Activated T-helper 1 cell treated with anti-CD3 and anti-CD28 coated beads, Interleukin-2, amount 50 U/mL, for 16 hours (primary cell): ENCODE measurements at places on chromosomes 6 and 20.

DNA sequence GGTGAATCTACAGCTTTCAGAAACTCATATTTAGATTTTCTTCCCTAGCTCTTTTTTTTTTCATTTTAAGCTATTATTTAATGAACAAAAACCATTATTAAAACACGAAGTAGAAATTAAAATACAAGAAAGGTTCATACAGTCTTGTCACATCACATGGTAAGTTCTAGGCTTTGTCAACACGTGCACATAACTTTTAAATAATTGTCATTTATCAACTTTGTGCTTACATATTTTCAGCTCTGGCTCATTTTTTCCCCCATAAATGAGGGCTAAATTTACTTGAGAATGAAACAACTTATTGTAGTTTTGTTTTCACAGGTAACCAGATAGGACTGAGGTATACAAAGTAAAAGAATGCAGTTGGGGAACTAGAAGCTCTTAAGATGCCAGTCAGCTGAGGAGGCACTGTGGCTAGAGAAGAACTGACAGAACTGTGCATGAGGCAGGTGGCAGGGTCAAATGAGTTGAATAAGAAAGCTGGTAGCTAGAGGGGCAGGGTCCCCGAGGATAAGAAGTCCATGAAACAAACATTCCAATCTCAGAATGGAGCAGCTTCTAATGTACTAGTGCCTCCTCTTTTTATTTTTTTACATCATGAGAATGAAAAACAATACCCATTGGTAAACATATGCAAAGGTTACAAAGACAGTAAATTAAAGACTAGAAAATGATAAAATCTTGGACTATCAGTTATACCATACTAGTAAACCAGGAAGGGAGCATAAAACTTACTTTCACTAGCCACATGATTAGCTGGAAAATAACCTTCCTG lies 141.5 kb downstream of the MYB start:
- DNase-seq = no peak

GRCh38 chr20:16846006-16846405 lies 97.8 kb downstream of the OTOR start:
- DNase-seq = no peak

DNA sequence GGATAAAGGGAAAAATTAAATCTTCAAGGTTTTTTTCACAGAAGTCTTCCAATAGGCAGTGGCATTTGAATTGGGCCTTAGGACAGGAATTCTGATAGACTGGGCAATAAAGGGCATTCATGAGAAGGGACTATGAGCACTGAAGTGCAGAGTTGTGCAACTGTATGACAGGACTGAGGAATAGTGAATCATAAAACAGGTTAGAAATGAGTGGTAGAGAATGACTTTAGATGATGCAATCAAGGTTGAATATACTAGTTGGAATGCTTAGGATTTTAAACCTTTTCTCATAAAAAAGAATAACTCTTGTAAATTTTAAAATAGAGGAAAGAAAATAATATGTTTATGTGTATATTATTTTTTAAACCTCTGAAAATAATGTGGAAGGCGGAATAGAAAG lies 944.7 kb downstream of the PHF3 start:
- DNase-seq = no peak

DNA sequence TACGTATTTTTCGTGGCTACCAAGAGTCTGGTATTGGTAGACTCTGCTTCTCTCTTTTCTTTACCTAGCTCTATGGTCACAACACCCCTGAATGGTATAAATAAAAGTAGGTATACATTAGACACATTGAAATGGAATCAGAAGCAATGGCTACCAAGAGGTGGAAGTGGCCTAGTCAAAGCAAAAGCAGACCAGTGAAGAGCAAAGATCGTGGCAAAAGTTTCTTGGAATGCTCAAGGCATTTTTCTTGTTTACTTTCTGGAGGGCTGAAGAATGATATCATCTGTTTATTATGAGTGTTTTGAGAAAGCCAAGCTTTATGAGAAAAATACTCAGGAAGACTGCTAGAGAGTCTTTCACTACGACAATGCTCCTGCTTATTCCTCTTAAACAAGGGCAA lies 28.6 kb upstream of the MOCS1 start:
- DNase-seq = no peak

- no peak for DNase-seq
Observed at GRCh38 chr20:10590950-10591671, 82.7 kb downstream of the JAG1 start.

- no peak for DNase-seq
Observed at GRCh38 chr6:107275330-107275865, 160.1 kb upstream of the BEND3 start.

- DNase-seq = no peak
Observed at GRCh38 chr6:113848811-113849210, 8.3 kb upstream of the MARCKS start.

DNA sequence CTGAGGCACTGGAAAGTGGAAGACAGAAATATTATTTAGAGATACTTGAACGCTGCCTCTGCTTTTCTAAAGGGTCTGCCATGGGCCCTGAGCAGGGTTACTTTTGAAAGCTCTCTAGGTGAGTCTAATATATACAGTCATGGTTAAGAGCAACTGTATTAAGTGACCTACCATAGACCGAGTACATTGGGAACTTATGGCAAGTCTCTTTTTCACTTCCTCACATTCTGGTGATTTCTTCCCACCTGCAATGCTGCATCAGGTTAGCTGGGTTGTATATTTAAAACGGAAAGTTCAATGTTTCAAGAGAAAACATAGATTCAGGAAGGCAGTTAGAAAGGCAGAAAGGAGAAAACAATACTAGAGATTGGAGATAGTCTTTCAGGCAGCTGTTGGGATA lies 154.7 kb downstream of the PHF3 start:
- no peak for DNase-seq

DNA sequence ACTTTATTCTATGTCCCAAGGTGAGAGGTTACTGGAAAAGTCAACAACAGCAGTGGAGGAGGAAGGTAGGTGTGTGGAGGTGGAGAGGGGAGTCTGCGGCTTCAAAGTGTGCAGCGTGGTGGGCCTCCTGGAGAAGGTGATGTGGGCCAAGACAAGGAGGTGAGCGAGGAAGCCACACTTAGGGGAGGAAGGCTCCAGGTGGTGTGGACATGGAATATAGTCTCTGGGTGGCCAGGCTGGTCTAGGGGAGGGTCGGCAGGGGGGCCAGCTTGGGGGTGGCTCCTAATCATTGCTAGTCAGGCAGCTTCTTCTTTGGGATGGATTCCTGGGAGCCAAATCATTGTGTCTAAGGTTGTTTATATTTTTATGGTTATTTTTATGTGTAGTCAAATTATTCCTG lies 111.5 kb upstream of the CDH4 start:
- DNase-seq = no peak

GRCh38 chr6:109285366-109285765 lies 96.9 kb downstream of the CD164 start:
- no peak for DNase-seq

DNA sequence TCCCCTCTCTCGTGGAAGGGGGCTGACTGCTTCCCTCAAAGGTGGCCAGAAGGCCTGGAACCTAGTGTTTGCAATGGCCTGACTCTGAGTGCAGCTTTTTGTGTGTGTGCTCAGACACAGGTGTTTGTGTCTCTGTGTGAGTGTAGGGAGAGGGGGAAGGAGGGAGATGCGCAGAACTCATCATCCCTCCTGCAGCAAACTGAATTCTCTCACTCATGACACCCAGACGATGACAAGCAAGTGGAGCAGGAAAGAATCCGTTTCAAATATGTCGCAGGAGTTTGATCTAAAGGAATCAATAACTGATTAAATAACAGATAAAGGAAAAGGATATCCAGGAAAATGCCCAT lies 101.4 kb downstream of the TNFAIP3 start:
- no peak for DNase-seq

DNA sequence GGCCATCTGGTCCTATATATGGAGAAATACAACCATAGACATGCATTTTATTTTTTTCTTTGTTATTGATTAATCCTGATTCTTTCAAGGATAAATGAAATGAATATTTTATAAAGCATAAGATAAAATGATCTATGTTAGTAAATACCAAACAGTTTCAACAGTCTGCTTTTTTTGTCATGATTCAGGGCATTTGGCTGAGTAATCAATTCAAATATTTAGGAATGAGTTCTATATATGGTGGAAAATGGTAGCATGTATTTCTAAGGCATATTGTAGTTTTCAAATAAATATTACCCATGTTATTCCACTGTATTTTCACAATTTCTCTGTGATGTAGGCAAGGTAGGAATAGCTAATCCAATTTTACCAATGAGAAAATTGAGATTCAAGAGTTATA lies 287.5 kb upstream of the FKBP1C start:
- no peak for DNase-seq

- no peak for DNase-seq
Observed at GRCh38 chr6:101851911-101852310, 458.4 kb downstream of the GRIK2 start.
